NCI-H524 treated with DMSO at 0.1 percent for 48 hours (cell line): ENCODE measurements at places on chromosomes 5 and 9.

- no peak for DNase-seq
Observed at GRCh38 chr9:103530934-103531333, 535.8 kb downstream of the CYLC2 start.

DNA sequence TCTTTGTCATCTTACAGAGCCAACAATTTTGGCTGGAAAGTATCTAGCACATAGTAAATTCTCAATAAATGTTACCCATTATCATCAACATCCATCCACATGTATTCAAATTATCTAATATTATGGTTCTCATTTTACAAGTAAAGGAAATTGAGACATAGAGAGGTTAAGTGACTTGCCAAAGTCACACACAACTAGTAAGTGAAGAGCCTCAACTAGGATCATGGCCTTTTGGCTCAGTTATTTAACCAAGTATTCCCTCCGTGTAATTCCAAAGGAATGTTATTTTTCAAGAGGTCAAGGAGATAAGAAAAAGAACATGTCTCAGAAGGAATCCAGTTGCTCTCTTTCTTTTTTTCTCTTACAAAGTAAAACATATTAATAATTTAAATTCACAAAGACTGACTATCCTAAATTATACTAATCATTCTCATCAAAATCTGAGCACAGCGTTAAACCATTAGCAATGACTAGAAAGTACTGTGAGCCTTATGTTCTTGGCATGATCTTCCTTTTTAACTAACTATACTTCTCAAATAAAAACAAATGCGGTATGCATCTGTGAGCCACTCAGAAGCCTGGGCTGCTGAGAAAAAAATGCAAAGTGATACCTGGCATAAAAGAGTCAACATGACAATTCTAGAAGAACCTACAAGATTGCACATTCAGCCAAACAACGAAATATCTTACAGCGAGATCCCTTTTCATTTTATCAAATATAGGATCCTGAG lies 350.9 kb downstream of the GLIS3 start:
- DNase-seq, result no peak

DNA sequence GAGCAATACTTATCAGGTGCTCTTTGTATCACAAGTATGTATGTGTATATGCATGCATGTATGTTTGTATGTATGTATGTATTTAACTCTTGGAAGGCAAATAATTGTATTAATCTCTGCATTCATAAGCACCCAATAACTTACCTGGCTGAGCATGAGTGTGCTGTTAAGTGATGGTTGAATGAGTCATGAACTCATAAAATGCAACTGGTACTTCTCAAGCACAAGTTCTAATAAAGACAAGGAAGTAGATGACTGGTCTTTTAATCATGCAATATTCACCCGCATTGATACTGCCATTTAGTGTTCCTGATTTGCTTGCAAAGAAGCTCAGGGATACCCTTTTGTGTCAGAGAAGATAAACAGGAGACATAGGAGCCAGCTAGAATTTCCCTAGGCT lies 204.9 kb upstream of the TRPM3 start:
- no peak for DNase-seq

- DNase-seq, result no peak
Observed at GRCh38 chr5:80246995-80247729, 8.7 kb downstream of the SERINC5 start.

GRCh38 chr9:118091226-118091625 lies 387.0 kb downstream of the TLR4 start:
- DNase-seq, result no peak

DNA sequence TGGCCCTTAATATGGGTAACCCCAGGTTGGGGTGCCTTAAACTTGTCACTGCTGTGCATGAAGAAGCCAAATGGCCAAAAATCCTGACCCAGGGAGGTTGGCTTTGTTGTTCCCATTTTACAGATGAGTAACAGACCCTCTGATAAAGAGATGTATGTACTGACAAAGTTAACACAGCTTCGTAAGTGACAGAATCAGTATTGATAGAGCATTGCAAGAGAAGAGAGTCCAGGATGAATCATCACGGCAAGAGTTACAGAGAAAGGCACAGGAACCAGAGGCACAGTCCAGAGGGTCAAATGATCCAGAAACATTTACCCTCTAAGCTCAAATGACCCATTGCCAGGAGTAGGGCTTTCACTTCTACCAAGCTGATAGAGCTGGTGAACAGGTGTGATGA lies 103.8 kb upstream of the SMC2 start:
- DNase-seq, result no peak

DNA sequence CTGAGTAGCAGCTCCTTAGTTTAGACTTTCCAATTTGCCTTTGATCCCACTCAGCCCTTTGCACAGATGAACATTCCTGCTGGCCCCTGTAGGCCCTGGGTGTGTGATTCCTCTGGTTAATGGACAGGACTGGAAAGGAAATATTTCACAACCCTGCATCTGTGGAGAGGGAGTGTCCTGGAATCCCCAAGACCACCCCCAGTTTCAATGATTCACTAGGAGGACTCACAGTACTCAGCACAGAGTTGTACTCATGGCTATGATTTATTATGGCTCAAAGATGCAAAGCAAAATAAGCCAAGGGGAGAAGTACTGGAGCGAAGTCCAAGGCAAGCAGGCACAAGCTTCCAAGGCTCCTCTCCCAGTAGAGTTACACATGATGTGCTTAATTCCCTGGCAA lies 42.4 kb upstream of the TJP2 start:
- DNase-seq, result no peak

DNA sequence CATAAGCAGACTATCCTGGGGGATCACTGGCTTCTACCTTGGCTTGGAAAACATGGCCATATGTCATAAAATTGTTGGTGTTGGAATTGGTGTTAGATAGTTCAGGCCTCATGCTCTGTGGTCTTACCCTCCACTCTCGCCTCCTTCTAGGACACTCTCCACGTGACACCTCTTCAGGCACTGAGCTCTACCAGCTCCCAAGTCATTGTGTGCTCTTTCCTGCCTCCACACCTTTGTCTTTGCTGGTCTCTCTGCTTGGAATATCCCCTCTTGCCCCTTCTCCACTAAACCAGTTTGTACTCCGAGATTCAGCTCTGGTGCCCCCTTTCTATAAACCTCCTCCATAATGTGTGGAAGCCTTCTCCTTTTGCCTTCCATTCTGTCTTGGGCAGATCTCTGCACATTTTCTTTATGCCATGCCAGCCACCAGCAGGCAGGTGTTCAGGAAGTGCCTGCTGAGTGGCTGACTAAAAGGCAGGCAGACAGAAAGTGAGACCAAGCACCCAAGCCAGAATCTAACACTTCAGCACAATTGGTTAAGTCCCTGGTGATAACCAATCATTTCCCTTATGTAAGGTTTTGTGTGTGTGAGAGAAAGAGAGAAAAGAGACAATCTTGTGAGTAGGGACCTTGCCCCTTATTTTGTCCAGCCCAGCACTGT lies 37.7 kb downstream of the SAR1B start:
- peak; percentile 62 for DNase-seq

DNA sequence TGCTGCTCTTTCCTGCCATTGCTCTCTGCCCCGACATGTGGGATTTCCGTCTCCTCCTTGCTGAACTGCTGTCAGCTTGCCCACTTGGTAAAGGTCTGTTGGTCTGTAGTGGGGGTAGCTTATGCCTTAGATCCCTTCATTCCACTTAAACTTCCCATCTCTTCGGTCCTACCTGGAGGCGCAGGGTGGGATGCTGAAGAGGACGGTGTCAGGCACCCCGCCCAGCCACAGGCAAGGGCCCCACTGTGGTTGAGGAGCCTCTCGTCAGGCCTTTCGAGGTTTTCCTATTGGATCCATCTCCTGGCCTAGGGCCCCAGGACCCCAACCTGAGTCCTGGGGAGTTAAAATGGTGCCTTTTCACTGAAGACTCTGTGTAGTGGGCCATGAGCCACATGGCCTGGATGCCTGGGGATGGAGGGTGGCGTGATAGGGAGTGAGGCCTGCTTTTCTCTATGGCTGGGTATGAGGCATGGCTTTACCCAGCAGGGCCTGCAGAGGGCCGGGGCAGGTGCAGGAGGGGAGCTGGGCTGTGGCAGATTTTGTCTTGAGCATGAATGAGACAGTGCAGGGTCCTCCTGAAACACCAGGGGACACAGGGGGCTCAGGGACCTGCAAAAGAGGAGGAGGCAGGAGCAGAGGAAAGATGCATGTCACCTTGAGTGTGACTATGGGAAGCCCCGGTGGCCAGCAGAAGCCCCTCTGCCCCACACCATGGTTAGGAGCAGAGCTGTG lies 25.8 kb upstream of the RNF130 start:
- no peak for DNase-seq

GRCh38 chr9:120330031-120330430 lies 249.9 kb downstream of the CDK5RAP2 start:
- DNase-seq, result no peak

DNA sequence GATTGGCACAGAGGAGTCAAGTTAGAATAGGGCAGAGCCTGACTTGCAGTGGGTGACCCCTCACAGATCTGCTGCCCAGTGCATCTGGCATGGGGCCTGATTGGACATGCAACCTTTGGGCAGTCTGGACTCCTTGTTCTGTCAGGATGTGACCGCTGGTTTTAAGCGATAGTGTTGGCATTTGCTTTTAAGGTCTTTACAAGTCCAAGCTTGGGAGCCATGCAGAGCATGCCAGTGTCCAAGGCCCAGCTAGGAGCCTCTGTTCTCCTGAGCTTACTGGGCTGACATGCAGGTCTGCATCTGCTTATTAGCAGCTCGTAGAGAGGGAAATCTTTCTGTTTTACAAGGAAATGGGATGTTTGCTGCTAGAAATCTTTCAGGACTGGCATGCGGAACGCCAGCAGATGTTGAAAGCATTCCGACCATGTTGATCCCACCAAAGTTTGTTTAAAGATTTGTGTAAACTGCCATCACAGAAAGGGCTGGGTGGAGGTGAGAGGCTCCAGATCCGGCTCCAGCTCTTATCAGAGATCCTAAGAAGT lies 27.5 kb downstream of the GADD45G start:
- DNase-seq, result no peak

DNA sequence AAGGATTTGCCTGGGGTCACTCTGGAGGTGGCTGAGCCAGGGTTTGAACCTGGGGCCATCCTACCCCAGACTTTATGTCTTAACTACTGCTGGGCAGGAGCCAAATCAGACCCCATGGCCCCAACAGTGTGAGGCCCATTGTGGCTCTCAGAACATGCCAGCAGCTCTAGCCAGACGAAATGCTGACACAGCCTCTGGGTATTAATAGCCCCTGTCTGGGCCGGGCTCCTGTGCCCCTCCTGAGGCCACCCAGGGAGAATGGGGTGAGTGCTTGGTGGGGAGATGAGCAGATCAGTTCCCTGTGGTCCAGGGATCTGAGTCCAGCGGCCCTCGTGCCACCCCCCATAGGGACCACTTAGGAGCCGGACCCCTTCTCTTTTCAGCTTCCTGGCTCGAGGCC lies 2.2 kb upstream of the PLPP7 start:
- no peak for DNase-seq

- DNase-seq, result no peak
Observed at GRCh38 chr9:2809692-2810419, 34.0 kb downstream of the PUM3 start.

DNA sequence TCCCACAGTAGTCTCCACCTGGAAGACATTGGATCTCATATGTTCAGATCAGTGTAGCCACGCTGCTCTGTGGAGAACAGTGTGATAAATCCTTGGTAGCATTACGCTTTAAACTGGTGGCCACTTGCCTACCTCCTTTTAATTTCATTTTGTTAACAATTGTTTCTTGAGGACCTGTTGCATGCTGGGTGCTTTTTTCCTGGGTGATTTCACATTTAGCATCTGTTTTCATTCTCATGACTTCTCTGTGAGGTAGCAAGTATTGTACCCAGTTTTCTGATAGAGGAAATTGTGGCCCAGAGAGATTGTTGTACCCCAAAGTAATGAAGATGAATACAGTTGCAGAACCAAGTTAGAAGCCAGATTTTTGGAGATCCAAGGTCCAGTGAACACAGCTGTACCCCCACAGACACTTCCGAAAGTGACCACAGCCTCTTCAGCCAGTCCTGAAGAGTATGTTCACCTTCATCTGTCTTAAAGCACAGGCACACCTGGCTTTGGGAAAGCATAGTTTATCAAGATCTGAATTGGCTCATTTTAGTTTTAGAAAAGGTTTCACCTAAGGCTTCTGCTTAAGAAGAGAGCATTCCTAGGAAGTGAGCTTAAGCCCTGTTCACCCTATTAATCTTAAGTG lies 75.2 kb downstream of the F2RL2 start:
- no peak for DNase-seq

- no peak for DNase-seq
Observed at GRCh38 chr5:74596927-74597326, 43.6 kb downstream of the ENC1 start.

DNA sequence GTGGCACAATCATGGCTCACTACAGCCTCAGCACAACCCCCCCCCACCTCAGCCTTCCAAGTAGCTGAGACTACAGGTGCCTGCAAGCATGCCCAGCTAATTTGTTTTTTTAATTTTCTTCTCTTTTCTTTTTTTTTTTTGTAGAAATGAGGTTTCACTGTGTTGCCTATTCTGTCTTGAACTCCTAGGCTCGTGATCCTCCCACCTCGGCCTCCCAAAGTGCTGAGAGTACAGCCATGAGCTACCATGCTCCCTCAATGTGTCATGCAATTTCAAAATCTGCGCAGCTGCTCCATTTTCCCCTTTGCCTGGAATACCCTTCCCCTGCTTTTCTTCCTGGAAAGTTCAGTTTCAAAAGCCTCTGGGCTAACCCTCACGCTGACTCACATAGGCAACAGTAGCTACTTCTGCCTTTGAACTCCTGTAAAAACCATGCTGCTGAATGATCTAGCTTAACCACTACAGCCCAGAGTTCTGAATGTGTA lies 71.0 kb upstream of the IL7R start:
- no peak for DNase-seq

DNA sequence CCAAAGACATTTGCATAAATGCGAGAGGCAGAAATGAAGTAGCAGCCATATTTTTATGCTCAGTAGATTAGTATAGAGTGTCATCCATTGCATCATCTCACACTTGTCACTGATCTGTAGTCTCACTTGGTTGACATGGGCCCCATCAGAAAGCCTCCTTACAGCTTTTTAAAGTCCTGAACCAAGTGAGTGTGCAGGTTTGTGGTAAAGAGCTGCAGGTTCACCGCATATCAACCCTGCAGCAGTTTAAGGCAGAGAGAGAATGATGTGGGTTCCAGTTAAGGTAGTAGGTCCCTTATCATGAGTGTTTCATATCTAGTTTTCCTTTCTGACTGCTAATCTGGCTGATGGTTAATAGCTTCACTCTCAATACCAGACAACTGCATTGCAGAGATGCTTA lies 1080.3 kb downstream of the NR2F1-AS1 start:
- DNase-seq, result no peak

DNA sequence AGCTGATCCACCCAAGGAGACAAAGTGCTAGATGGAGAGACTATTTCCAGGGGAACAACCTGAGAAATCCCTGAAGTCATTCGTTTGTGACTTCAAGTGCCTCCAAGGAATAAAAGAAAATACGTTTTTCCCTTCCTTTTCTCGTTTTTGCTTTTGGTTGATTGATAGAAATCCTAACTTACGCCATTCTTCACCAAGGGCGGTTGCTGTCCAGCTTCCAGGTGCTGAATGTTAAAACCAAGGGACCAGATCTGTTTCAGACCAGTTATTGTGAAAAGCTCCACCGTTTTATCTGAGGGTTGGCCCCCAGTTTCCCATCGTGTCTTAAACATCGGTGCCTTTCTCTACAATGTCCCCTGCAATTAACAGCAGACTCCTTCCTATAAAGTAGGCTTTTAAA lies 600.7 kb upstream of the SGCD start:
- DNase-seq, result no peak
